ENCODE measurements at places on chromosomes 11 and 22.
A peak's percentile ranks its signal among the peaks of the same experiment; 100 is the strongest.

- no peak for DNase-seq
Observed at GRCh38 chr11:14622223-14622954, 21.2 kb upstream of the PDE3B start.

- no peak for DNase-seq
Observed at GRCh38 chr11:45751430-45751829, 53.5 kb upstream of the SLC35C1 start.

- no peak for DNase-seq
Observed at GRCh38 chr11:93869830-93870229, 19.4 kb upstream of the VSTM5 start.

DNA sequence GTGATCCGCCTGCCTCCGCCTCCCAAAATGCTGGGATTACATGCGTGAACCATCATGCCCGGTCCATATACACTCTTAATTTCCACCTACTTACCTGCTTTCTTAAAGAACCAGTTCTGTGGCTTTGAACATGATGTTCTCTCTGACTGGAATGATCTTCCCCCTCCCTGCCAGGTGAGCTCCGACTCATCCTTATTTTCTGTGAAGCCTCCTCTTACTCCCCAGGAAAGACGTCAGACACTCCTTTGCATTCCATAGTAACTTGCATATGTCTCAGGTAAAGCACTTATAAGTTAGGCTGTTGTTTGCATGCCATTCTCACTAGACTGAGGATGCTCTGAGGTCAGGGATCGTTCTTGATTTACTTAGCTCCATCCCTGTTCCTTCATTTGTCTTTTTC lies 91.8 kb upstream of the RAB1B start:
- DNase-seq, result no peak

DNA sequence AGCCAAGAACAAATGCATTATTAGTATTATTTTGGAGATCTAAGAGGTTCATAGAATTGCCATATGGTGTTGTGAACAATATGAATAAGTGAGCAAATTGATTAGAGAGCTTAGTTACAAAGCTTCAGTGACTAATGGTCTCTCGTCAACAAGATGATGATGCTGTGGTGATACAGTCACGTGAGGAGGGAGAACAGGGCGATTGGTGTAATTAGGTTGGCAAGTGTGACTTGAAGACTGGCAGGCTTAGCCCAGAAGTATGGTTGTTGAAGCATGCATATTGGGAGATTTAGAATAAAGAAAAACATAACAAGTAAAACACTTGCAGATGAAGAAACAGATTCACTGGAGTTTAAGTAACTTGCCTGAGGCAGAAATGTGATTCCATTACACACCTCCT lies 100.6 kb upstream of the SORL1-AS1 start:
- no peak for DNase-seq

DNA sequence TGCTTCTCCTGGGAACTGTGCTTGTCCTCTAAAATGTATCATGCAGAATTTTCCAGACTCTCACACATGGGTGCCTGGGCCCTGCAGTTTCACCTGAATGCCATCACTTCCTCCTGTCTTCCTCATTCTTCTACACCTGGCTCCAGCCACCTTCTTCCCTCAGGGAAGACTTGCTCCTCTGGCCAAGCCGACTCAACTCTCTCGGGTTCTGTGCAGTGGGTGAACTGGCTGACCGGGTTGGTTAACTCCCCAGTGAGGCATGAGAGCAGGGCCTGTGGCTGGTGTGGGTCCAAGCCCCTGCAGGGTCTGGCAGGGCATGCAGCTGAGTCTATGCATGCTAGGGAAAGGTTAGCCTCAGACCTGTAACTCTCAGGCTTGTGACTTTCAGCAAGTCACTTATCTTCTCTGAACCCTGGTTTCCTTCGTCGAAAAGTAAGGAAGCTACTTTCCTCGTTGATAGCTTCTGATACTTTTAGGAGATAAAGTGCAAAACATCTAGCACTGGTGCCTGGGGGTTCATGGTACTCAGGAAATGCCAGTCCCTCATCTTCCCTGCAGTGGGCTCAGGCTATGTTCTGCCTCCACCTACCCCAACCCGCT lies 11.9 kb downstream of the CD82 start:
- no peak for DNase-seq

GRCh38 chr11:5129457-5129877 lies 8.7 kb downstream of the OR52A5 start:
- DNase-seq, result no peak

DNA sequence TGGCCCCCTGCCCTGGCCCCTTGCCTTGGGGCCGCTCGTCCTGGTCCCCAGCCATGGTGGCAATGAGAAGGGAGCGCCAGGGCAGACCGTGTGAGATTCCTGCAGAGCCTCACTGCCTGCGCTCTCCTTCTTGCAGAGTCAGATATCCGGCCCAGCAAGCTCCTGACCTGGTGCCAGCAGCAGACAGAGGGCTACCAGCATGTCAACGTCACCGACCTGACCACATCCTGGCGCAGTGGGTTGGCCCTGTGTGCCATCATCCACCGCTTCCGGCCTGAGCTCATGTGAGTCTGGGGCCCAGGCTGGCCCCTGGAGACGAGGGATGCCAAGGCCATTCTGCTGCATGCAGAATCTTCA lies 114.1 kb downstream of the MICAL2 start:
- DNase-seq, result no peak

DNA sequence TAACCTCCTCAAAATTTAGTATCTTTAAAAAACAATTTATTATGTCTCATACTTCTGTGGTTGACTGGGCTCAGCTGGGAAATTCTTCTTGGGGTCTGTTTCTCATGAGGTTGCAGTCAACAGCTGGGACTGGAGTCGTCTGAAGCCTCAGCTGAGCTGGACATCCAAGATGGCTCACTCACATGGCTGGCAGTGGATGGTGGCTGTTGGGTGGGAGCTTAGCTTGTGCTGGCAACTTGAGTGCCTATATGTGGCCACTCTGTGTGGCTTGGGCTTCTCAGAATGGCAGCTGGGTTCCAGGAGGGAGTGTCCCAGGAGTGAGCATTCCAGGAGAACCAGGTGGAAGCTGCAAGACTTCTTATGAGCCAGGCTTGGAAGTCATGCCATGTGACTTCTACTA lies 13.2 kb downstream of the THY1 start:
- no peak for DNase-seq

- DNase-seq, result no peak
Observed at GRCh38 chr11:68454767-68455166, 5.8 kb upstream of the PPP6R3 start.

GRCh38 chr11:117822074-117823033 lies 2.2 kb downstream of the FXYD2 start:
- DNase-seq, result no peak

- DNase-seq, result no peak
Observed at GRCh38 chr22:49994361-49995040, 18.1 kb downstream of the IL17REL start.

GRCh38 chr11:18633256-18634139 lies 644 bp downstream of the SPTY2D1 start:
- no peak for DNase-seq

GRCh38 chr11:112880495-112880894 lies 80.7 kb upstream of the NCAM1 start:
- no peak for DNase-seq

DNA sequence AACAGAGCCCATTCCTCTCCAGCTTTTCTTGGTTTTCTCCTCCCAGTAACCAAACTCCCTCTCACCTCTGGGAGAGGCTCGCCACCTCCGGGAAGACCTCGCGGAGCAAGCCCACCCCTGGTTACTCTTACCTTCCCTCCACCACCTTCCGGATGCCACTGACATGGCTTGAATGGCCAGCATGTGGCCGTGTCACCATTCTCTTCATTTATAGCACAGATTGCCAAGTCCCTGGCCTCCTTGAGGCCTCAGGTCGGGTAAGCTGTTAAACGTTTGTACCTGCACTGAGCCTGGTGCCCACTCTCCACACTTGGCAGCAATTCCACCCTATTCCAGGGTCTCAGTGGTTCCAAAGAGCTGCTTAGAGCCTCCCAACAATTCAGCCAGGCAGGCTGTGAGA lies 8.0 kb upstream of the FXYD2 start:
- DNase-seq, result no peak

DNA sequence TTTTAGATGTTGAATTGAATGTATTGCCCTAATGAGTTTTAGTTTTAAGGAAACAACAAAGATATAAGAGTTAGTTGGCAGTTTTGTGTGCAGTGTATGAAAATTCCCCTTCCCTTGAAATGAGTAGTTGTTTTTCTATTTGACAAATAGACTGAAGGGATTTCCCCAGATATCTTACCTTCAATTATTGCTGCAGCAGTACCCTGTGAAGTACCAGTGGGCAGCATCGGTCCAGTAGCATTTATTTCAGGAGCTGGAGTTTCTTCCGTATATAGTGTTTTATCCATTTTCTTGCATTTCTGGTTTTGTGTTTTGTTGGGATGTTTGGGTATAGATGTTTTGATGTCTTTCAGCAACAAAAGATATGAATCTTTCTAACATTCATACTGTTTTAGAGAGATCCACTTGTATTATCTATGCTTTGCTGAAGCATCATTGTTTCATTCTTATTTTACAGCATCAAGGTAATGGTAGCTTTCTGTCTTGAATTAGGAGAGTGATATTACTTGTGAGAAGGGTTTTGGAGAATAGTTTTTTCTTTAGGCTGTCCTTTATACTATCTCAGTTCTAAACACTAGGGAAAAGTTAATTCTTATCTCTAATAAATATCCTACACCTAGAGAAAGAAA lies 7.4 kb downstream of the KMT2A start:
- no peak for DNase-seq

GRCh38 chr11:130144861-130145281 lies 14.7 kb upstream of the ST14 start:
- no peak for DNase-seq

GRCh38 chr11:92702805-92703448 lies 266.5 kb upstream of the MTNR1B start:
- DNase-seq, result no peak

DNA sequence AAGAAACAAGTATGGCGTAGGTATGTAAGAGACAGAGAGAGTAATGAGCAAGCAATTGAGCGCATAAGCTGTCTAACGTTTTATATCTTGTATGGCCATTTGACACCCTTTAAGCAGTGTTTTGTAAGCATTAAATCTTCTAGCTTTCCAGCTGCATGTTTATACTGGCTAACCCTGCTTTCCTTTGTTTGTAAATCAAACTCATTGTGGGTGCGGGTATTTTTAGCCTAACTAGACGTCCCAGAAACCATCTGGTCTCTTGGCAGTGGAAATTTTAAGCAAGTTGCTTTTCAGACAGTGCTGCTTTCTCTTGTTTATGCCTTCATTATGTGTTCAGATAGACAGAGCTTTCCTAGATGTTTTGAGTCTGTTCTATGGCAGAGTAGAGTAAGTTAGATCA lies 73.5 kb downstream of the RNF169 start:
- peak; percentile 7 for DNase-seq

DNA sequence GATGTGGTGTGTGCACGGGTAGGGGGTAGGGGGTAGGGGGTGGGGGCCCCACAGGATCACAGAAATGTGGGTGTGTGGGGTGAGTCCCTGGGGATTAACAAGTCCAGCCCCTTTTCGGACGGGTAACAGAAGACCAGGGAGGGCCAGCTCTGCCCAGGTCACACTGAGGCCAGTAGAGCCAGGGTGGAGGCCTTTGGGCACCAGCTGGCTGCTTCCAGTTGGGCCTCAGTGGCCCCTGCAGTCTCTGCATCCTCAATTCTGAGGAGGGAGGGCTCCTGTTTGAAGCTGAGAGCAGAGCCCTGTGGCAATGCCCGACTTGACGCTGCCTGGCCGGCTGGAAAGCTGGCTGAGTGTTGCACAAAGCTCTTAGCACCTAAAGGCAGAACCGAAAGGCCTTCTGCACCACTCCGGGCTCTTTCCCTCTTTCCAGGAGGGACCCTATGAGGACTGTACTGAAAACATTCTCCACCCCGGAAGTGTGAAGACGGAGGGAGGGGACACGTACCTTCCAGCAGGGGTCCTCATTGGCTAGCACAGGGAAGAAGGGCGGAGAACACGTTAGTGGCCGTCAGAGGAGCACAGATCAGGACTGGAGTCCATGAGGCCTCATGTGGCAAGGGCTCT lies 120.4 kb downstream of the PHF21B start:
- DNase-seq, result no peak

- no peak for DNase-seq
Observed at GRCh38 chr11:92226331-92227229, 2.0 kb downstream of the FAT3 start.

- no peak for DNase-seq
Observed at GRCh38 chr11:16280256-16280682, 76.1 kb downstream of the SOX6 start.

DNA sequence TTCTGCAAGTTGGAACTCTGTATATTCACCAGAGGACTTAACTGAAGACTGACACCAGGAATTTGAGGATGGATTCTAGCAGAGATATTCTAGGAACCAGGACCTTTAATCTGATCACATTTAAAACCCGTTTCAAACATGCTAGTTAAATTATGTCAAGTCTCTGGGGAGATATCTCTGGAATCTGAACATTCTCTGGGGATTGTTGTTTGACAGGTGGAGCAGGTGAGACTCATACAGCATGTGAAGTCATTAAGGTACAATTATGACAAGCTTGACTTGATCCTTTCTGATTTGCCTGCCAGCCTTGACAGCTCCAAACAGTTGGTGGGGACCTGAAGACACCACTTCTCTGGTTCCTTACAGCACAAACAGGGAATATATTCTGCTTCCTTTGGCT lies 100.3 kb downstream of the FAT3 start:
- DNase-seq, result no peak

- no peak for DNase-seq
Observed at GRCh38 chr22:37287550-37287951, 5.2 kb downstream of the CYTH4 start.

GRCh38 chr22:37607935-37608476 lies 628 bp upstream of the GGA1 start:
- no peak for DNase-seq

- DNase-seq, result no peak
Observed at GRCh38 chr11:22497474-22497873, 128.1 kb downstream of the FANCF start.

- DNase-seq, result no peak
Observed at GRCh38 chr11:130397780-130398179, 30.6 kb downstream of the ADAMTS8 start.

DNA sequence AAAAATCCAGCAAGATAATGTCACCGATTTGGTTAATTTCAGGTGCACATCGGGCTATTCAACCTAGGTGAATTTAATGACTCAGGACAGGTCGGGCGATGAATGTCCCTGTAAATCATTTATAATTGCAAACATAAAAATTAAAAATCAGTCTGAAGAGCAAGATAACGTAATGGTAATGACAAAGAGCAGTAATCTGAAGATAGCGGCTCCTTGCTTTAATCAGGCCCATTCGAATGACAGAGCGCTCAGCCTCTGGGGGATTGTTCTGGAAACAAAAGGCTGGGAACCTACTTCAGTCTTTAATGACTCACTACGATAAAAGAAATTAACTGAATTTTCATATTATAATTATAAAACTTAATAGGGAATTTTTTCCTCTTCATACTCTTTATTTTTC lies 61.3 kb downstream of the RCN1 start:
- no peak for DNase-seq

- no peak for DNase-seq
Observed at GRCh38 chr22:50536226-50536625, 6.4 kb upstream of the TYMP start.

GRCh38 chr11:76278526-76278925 lies 72.2 kb upstream of the WNT11 start:
- no peak for DNase-seq
